ENCODE measurements at places on chromosomes 6 and 20.

DNA sequence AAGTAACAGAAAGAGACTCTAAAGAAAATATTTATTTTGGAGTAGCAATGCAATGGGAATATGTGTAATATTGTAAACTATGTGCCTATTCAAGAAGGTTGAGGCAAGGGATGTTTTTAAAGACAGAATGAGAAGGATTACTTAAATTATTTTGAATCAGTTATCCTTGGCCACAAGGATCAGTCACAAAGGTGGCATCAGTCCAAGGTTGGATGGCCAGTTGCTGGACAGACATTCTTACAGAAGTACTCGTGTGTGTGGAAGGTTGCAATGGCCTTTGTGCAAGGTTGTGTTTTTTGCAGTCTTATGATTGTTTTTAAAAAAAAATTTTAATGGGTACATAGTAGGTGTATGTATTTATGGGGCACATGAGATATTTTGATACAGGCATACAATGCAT, 2.0 kb downstream of the QRSL1 start:
- DNase-seq, result no peak

DNA sequence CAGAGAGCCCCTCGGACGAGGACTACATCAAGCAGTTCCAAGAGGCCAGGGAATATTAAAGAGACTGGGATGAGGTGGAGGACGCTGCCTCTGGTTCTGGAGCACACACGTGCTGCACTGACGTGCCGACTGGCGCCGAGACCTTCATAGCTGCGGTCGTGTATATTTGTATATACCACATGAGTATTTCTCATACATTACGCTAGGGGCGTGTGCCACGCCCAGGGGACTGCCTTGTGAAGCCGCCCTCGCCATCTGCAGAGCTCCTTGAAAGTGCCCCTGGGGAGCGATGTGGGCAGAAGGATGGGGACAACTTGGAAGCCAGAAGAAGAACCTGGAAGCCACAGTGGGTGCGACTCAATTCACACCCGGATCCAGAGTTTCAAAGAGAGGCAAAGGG, 78.3 kb downstream of the ISM1 start:
- DNase-seq, result no peak

- no peak for DNase-seq
Observed at GRCh38 chr6:166423051-166423745, 40.5 kb upstream of the MPC1 start.

- DNase-seq, result no peak
Observed at GRCh38 chr6:36323062-36323461, 13.6 kb downstream of the BNIP5 start.

GRCh38 chr20:38412877-38413577, 22.1 kb downstream of the SNHG17 start:
- no peak for DNase-seq

DNA sequence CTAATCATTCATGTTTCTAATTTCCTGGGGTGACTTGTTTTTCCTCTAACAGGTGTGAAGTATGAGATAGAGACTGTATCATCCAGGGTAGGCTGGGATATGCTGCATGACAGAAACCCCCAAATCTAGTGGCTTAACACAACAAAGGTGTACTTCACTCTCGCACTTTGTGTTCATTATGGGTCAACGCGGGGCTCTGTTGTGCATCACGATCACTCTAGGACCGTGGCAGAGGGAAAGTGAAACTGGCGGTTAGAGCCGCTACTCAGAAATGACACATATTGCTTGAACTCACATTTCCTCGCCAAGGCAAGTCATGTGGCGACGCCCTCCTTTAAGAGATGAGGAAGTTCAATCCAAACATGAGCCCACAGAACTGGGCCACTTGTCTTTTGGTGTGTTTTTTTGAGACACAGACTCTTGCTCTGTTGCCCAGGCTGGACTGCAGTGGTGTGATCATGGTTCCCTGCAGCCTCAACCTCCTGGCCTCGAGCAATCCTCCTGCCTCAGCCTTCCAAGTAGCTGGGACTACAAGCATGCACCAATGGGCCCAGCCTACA, 41.3 kb downstream of the PCNA start:
- DNase-seq, result peak; percentile 56

All from stimulated activated CD8-positive, alpha-beta memory T cell treated with anti-CD3 and anti-CD28 coated beads, Interleukin-12 subunit alpha, Interleukin-12 subunit beta, amount 100 ng/mL, for 1 hour (primary cell).